ENCODE measurements at places on chromosomes 2 and 18.

GRCh38 chr2:234930397-234930796 is 21.4 kb upstream of the SH3BP4 start:
- DNase-seq, result no peak

DNA sequence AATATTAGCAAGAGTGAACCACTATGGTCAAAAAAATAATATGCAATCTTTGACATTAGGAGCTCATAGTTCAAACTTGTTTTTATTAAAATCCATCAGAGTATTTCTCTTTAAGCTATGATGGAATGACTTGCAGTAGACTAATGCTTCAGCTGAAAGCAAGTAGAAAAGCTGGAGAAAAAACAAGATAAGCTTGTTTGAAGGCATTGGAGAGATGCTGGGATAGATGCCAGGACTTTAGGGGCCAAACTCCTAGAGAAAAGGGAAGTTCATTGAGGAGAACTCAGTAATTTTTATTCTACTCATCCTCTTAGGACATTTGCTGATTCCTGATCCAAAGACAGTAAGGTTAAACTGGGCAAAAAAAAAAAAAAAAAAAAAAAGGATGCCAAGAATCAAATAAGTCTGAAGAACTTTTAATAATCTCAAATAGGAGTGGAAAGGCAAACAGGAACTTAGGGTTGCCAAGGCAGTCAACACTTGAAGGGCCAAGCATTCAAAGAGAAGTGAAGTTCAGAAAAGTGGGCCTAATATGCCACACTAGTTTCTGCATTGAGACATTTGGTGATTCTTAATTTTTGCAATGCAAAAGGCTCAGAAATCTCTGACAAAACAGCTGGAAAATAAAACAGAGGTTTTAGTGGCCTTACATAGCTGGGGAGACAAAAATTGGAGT is 19.7 kb upstream of the AFF3 start:
- DNase-seq, result no peak

- no peak for DNase-seq
These were observed 25.2 kb downstream of the TRABD2A start for GRCh38 chr2:84855731-84856130.

DNA sequence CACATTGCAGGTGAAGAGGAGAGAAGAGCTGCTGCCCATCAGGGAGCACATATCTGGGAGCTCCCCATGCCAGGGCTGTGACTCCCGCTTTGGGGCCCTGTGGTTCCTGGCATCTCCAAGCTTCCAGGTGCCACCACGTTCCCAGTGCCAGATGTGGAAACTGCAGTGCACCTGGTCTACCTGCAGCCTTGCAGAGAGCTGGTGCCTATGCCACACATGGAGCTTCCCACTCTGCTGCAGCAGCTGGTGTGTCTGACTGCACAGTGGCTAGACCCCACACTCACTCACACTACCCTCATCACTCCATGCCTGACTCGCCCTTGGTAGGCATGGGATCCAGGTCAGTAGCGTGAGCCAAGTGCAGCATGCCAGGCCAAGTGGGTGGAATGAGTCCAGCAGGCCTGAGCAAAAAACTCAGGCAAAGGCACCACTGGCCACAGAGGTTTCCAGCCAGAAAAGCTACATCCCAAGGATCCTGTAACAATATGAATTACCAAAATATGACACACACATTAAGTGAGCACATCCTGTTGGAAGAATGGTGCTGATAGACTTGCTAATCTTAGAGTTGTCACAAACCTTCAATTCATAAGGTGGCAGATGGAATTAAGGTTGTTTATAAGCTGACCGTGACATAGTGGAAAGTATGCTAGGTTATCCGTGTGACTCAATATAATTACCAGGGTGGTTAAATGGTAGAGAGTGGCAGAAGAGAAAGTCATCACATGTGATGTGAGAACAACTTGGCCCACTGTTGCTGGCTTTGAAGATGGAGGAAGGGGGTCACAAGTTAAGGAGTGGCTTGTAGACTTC is 150.9 kb downstream of the EHBP1 start:
- no peak for DNase-seq

DNA sequence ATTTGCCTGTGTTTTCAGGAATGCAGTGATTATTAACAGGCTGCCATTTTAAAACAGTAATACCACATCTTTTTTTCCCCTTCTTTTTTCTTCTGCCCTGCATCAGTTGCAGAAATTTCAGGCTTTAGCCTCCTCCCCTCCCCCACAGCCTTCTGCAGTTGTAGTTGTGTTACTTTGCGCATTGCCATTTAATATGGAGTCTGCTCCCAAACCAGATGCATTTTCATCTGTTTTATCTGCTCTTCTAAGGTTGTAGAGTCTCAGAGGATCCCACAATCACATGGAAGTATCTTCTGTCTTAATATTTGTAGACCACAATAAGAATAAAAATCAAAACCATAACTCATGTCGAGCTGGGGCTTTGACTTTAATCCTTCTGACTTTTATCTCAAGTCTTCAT is 3.8 kb downstream of the ASXL3 start:
- DNase-seq, result no peak

- DNase-seq, result no peak
These were observed 309.5 kb upstream of the CCDC68 start for GRCh38 chr18:55268628-55269275.

DNA sequence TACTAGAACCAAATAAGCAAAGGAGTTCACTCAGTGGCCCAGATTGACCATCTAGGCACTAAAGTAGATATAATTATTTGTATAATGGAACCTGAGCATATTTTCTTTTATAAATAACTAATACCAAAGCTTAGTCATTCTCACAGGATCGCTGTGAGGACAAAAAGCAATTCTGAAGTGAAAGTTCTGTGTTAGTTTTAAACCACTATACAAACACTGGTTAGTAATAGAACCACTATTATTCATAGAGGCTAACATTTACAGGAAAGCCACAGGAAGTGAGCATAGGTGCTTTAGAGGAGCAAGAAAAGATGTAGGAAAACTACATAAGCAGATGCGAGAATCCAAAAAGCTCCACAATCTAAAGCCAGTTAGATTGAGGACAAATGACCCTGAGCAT is 364.7 kb downstream of the XIRP2 start:
- no peak for DNase-seq

DNA sequence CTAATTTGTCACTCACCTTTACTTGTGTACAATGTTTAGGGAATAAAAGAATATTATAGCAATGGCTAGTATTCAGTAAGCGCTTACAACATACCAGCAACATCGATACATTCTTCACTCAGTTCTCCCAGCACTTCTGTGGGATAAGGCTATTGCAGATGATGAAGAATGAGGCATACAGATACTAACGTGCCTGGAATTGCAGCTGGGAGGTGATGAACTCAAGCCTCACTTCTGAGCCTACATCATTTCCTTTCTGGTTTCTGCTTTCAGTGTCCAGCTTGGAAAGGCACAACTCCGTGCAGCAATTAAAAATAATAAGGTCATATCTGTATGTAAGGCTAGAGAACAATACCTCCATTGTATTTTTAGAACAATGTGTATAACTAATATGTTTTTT is 95.4 kb upstream of the AQP4 start:
- no peak for DNase-seq

DNA sequence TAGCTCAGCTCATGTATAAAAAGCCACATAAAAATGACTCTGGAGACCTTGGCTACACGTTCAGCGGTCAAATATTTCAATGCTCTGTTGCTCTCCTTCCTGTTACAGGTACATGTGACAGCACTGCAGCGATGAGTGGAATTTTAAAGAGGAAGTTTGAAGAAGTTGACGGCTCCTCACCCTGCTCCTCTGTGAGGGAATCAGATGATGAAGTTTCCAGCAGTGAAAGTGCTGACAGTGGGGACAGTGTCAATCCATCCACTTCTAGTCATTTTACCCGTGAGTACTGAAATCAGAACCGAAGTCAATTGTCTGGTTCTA is 125.4 kb downstream of the CSRNP3 start:
- no peak for DNase-seq

- DNase-seq, result no peak
These were observed 446.2 kb downstream of the PIK3C3 start for GRCh38 chr18:42401131-42401673.
